Stimulated activated CD8-positive, alpha-beta memory T cell treated with anti-CD3 and anti-CD28 coated beads, Interleukin-7, amount 100 ng/mL, for 1 hour (primary cell): ENCODE measurements at places on chromosomes 7 and 10.

DNA sequence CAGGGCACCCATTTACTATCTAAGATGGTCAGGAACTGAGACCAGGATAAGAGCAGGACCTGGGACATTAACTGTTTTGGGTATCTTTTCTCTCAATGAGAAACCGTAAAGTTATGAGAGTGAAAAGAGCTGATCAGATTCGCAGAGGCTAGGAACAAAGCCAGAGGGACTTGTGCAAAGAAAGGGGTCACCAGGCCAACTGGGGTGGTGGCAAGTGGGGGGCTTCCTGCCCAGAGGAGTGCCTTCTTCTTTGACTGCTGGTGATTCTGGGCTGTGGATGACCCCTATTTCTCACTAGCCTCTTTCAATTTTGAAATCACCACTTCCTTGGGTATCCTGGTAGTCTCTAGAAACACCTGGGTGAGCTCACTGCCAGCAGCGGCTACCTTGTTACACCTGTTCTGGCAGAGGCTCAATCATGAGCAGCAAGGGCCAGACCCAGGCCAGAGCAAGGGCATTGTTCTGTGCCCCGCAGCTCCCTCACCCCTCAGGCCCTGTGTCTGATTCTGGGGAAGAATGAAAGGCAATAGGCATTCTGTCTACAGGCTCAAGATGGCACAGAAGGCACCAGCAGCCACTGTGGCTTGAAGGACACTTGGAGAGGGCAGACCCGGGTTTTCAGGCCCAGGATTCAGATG is 999 bp downstream of the SFTPD start:
- no peak for DNase-seq

GRCh38 chr10:96517284-96517683 is 3.6 kb upstream of the TLL2 start:
- DNase-seq = no peak

DNA sequence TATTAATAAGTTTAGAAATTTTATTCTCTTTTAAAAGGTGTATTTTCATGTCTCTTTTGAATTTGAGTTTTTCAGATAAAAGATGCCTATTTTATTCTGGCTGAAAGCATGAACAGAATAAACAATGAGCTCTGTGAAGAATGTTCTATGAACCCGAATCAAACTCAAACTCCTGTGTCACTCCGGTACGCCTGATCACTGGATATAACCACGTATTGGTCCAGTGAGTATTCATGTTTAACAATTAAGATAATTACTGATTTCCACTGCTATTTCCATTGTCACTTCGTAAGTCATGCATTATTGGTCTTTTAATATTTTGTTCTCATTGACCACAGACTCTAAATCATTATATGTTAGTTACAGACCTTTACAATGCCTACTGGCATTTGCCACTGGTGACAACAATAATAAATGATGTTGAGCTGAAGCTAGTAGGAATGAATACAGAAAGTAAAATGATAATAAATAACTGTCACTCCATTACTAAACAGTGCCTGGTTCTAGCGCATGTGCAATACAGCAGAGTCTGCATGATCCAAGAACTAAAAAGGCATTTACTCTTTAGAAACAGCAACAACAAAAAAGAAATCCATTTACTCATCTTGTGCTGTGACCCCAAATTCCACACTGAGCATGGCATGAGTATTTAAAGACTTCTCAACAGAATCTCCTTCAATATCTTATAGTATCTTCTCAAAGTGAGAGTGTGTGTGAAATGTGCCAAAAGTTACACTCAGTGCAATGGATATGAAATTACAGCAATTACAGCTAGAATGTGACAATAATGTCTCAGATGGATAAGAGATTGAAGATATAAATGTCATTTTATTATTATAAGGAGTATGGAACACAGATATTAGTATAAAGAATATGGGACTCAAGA is 827.0 kb upstream of the LRRTM3 start:
- no peak for DNase-seq

GRCh38 chr10:86048571-86048970 is 318.0 kb downstream of the GRID1 start:
- DNase-seq = no peak

- DNase-seq = no peak
These were observed 157.9 kb downstream of the ARID5B start for GRCh38 chr10:62059217-62059920.

GRCh38 chr10:71747551-71748523 is 25.5 kb downstream of the VSIR start:
- DNase-seq = no peak

- DNase-seq = no peak
These were observed 195.8 kb upstream of the NEBL start for GRCh38 chr10:21092683-21093524.
